ENCODE measurements at places on chromosomes 3 and 15.
A peak's percentile ranks its signal among the peaks of the same experiment; 100 is the strongest.

DNA sequence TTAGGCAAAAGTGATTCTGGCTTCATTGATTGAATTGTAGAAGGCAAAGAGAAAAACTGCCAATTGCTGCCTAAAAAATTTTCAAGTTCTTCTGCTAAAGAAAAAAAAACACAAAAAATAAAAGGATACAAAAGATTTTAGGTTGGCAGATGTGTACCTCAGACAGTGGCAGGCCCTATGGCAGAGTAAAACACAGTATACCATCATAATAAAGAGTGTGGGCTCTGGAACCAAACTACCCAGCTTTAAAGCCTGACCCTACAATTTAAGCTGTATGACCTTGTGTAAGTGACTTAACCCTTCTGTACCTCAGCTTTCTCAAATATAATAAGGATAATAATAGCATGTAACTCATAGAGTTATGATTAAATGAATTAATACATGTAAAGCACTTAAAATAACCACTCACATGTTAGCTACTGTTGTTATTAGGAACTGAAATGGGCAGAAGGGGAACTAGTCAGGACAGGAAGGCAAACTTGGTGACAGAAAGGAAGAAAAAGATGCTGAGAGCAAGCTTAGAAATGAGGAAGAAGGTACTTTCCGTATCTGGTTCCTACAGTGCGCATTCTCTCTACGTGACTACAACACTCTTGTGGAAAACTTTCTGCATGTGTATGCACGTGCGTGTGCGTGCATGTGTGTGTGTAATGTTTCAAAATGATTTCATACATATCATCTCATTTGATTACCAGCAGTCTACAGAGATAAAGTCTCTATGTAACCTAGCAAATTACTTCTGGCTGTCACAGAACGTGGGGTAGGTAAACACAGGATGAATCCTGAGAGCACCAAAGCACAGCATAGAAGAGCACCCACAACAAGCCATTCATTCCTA lies 13.6 kb upstream of the GATM start:
- DNase-seq, result no peak

- DNase-seq, result no peak
Measured at GRCh38 chr3:78281381-78281780, 1241.5 kb downstream of the ROBO2 start.

DNA sequence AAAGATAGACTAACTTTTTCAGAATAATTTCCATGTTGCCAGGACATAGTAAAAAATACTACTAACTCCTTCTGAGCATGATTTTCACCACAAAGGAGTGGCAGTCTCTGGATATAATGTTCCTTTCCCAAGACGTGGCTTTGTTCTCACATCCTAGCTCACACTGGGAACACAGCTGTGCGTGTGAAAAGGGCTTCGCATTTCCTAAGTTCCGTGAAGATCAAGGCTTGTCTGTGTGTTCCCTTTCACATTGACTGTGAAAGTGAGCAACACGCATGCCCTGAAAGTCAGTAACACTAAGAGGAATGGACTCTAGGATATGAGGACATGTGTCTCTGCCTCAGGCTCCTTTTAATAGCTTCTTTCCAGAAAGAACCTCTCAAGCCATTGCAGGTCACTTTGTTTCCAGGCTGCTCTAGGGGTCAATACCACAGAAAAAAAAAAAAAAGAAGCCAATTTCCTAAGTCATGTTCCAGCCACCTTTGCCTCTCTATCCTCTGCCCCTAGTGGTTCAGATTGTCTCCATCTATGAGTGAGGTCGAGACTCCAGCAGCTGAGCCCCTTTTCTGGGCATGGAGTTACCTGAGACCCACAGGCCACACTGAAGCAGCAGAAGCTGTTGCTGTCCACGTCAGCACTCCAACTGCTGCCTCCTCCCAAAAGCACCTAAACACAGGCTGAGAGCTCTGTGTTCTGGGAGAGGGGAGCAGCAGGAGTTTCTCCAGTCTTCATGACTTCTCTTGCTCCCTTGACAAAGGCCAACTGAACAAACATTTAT lies 355.9 kb downstream of the RSL24D1 start:
- DNase-seq, result no peak

- peak; percentile 83 for DNase-seq
Measured at GRCh38 chr3:73540969-73541740, 83.6 kb downstream of the PDZRN3 start.

DNA sequence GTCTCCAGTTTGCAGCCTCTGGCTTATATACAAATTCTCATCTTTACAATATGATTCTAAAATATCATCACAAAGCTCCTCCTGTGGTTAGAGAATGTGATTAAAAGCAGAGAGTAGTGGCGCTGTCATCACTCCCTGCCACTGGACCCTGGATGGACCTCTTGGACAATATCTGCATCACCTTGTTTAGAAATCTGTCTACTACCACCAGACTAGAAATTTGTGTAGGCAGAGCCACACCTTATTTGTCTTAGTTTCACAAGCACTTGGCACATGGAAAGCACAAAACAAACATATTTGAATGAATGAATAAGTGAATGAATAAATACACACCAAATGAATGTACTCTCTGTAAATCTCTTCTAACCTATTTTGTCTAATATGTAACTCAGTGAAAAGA lies 68.1 kb downstream of the IMPG2 start:
- no peak for DNase-seq

GRCh38 chr15:92682741-92683510 lies 27.4 kb upstream of the FAM174B start:
- peak; percentile 71 for DNase-seq

GRCh38 chr15:42092398-42093318 lies 1.7 kb downstream of the PLA2G4D start:
- peak; percentile 42 for DNase-seq

GRCh38 chr3:55951388-55951787 lies 464.3 kb upstream of the WNT5A start:
- no peak for DNase-seq

DNA sequence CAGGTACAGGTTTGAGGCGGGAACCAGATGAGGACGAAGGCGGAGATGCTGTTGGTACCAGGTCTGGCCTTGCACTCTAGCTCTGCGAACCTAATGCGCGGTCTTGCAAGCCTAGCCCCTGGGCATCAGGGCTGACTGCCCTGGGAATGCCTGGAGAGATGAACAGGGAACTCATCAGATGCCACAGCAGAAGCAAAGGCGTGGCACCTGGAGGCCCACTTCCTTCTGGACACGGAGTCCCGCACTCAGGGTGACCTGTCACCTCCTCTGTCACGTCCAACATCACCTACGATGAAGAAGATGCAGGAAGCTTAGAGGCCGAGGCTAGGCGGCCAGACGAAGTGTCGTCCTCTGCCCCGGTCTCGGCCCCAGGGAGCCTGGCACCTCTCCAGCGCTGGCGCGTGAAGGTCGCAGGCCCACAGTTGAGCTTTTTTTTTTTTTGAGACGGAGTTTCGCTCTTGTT lies 9.4 kb downstream of the RPLP1 start:
- no peak for DNase-seq

GRCh38 chr3:34015204-34016142 lies 217.0 kb downstream of the PDCD6IP start:
- peak; percentile 23 for DNase-seq

GRCh38 chr15:83207660-83208366 lies at the start of gene HDGFL3:
TSS of gene HDGFL3 (minus strand) at chr15:83207823. CDS start at chr15:83207414, 409 bp downstream.
- DNase-seq, result peak; percentile 79

GRCh38 chr3:133209871-133210550 lies 171.8 kb downstream of the TMEM108 start:
- DNase-seq, result peak; percentile 15

DNA sequence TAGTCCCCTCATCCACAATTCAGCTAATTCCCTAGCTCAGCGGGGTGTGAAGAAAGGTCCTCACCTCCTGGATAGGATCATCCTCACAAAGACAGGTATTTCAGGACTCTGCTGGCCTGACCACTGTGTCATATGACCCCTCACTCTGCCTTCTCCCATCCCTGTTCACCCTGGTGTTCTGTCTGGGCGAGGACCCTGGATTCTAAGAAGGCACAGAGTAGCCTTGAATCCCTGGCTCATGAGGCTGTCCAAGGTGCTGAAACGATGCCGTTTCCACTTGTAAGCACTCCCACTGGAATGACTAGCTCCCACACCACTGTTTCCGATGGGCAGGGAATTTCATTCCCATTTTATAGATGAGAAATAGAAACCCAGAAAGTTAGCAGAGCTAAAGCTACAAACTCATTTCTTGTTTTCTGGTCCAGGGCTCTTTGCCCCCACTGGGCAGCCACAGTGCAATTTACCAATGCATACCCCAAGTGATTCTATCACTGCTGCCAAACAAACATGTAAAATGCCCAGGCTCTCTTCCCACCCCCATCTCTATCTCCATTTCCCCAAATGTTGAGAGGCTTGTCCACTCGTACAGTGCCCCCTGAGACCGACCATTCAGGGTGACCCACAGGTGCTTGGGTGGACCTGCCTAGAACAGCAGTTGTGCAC lies 83.2 kb downstream of the RAB11A start:
- DNase-seq, result peak; percentile 65

DNA sequence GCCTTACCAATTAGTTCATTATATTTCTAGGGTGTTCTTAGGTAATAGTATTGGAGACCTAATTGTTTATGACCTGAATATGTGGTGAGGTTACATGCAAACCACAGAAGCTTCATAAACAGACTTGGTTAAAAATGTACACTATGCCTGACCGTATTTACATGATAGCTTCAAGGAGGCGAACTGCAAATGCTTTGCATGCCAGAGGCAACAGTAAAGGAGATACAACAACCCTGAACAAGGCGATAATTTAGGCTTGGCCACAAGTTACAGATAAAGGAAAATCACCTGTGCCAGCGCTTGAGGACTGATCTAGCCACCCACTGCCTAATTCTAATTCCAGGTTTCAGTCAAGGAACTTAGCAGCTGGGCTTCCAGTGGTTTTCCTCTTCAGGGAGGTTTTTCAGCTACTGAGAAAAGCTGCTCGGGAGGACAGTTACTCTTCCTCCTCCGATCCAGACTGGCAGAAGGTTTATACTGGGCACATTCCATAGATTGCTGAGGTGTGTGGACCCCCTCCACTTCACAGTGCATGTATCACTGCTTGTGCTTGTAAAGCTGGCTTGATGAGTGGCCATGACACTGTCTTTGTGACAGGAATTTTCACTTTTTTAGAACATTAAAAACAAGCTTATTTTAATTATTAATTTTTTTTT lies 95.6 kb downstream of the DHX36 start:
- DNase-seq, result no peak

- DNase-seq, result no peak
Measured at GRCh38 chr3:66744521-66744920, 243.7 kb upstream of the LRIG1 start.

DNA sequence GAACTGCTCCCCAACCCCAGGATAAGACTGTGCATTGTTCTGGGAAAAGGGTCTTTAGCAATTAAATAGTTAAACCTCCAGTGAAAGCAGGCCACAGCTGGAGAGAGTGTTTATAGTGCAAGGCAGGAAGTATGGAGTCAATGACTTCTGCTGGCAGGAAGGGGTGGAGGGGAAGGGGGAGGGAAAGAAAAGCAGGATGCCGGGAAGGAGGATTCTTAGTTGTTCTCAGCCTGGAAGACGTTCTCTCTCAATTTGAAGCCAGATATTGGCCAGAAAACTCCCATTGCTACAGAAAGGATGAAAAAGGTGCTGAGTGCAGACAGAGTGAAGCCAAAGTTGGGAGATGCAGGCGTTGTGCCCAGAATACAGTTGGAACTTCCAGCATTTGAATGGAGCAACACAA lies 35.7 kb upstream of the ACTL6A start:
- DNase-seq, result peak; percentile 77

GRCh38 chr3:72776-73175 lies 123.8 kb upstream of the CHL1 start:
- DNase-seq, result no peak

- DNase-seq, result peak; percentile 59
Measured at GRCh38 chr3:174125267-174125824, 727.8 kb downstream of the NLGN1 start.

- DNase-seq, result peak; percentile 92
Measured at GRCh38 chr3:33377931-33378330, 62.3 kb downstream of the UBP1 start.

GRCh38 chr3:59106085-59106648 lies 56.3 kb upstream of the CFAP20DC start:
- DNase-seq, result no peak

- peak; percentile 19 for DNase-seq
Measured at GRCh38 chr3:98733053-98733811, 29.9 kb upstream of the ST3GAL6 start.

DNA sequence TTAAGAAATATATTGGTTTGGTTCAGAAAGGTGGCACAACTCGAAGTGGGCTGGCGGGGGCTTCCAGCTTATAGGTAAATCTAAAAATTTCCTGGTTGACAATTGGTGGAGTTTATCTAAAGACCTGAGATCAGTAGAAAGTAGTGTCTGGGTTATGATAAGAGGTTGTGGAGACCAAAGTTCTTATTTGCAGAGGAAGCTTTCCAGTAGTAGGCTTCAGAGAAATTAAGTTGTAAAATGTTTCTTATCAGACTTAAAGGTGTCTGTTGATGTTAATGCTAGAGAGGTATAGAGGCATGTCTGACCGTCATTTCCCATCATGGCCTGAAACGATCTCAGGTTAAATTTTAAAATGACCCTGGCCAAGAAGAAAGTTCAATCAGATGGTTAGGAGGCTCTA lies 565.2 kb upstream of the DPPA4 start:
- DNase-seq, result no peak

DNA sequence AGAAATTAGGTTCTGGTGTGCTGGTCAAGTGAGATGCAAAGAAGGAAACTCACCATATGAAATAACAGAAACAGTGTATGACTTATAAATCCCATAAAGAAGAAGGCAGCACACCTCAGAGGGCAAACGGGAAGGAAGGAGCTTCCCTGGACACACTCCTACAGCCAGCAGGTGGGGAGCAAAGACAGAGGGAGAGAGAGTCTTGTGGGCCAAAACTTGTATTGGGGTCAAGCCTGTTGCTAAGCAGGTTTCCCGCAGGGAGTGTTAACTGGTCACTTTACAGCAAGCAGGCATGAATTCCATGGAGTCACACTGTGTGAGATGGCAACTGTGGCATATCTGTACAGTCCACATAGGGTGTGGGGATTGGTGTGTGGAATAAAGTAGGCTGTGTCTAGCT lies 222.9 kb upstream of the NDN start:
- DNase-seq, result no peak

GRCh38 chr3:170714122-170714521 lies 128.2 kb upstream of the SLC7A14 start:
- DNase-seq, result peak; percentile 77

DNA sequence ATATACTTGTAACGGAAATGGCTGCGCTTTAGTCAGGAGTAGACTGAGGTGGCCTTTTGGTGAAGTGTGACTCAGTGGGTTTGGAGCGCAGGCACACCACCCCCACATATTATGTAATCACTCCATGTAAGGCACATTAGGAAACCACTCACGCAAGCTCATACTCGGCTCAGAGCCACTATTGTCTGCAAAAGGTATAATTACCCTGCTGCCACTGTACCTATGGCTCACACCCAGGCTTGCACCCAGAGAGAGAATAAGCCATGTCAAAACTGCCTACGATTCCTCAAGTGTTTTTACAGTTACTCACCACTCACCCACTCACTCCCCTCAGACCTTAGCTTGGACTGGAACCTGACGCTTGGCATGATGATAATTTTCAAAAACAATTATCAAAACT lies 611.9 kb upstream of the CCDC54 start:
- peak; percentile 96 for DNase-seq

- peak; percentile 49 for DNase-seq
Measured at GRCh38 chr15:67172172-67172571, 82.3 kb downstream of the AAGAB start.

GRCh38 chr3:36380221-36381031 lies at the start of gene STAC:
TSS of gene STAC (plus strand) at chr3:36380504. CDS start at chr3:36380644, 140 bp downstream.
- DNase-seq, result peak; percentile 63

- DNase-seq, result no peak
Measured at GRCh38 chr15:72486144-72486543, 12.0 kb downstream of the ARIH1 start.
